ENCODE measurements at places on chromosomes 1 and 21. TPM values are rescaled to one million over a fixed set of nuclear protein-coding genes. Genes with fewer than 3 reads are reported as not detected.

The S100A9 gene
- 2.3 TPM for total RNA-seq

The E2F2 gene
- 19.1 TPM for total RNA-seq

The MAP3K21 gene
- 2.8 TPM for total RNA-seq

The AJAP1 gene
- total RNA-seq, result not detected

DNA sequence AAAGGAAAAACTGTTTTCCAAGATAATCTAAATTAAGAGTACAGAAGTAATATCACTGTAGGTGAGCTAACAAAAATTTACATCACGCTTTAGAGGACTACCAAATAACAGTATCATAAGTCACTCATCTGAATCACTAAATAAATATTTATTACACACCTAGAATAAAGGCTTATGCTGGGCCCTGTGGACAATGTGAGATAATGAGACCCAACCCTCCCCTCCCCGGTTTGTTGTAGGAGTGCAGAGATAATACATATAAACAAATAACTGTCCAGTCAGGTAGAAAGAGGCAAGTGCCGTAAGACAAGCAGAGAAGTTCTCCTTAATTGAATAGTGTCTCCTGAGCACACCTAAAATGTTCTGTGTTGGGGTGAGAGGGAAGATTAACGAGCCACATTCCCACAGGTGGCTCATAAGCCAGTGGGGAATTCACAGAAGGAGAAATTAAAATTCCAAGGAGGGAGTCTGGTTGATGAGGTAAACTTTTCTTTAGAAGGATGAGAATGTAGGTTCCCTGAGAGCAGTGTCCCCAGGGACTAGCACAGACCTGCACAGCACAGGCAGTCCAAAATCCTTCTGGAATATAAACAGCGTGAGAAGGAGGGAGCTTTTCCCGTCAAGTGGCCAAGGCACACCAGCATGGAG, 241.4 kb downstream of the NFIA start:
- no peak for DNase-seq
- H3K4me3 ChIP-seq, result no peak overlapping the region
- H3K27ac ChIP-seq, result no peak overlapping the region
- no peaks in the 10 kb centered on the region for H3K4me1 ChIP-seq
- no peaks in the 10 kb centered on the region for H3K36me3 ChIP-seq

- H3K4me3 ChIP-seq, result no peak overlapping the region
- no peaks in the 10 kb centered on the region for H3K27me3 ChIP-seq
- no peak overlapping the region for H3K27ac ChIP-seq
- H3K36me3 ChIP-seq, result no peaks in the 10 kb centered on the region
- H3K4me1 ChIP-seq, result peaks cover 22% of the 10 kb centered on the region
Measured at GRCh38 chr21:15052459-15052763, 12.4 kb downstream of the NRIP1 start.

- peak overlapping the region; percentile 93 for H3K27ac ChIP-seq
- peak; percentile 4 for DNase-seq
- peak overlapping the region; percentile 89 for H3K4me3 ChIP-seq
- no peaks in the 10 kb centered on the region for H3K27me3 ChIP-seq
- H3K4me1 ChIP-seq, result peaks cover 37% of the 10 kb centered on the region
- peaks cover 9% of the 10 kb centered on the region for H3K36me3 ChIP-seq
Measured at GRCh38 chr1:145927916-145928643, 796 bp upstream of the RBM8A start.

GRCh38 chr1:233664804-233665574, 51.1 kb downstream of the KCNK1 start:
- no peaks in the 10 kb centered on the region for H3K27me3 ChIP-seq
- no peak for DNase-seq
- H3K4me3 ChIP-seq, result no peak overlapping the region
- H3K27ac ChIP-seq, result no peak overlapping the region

DNA sequence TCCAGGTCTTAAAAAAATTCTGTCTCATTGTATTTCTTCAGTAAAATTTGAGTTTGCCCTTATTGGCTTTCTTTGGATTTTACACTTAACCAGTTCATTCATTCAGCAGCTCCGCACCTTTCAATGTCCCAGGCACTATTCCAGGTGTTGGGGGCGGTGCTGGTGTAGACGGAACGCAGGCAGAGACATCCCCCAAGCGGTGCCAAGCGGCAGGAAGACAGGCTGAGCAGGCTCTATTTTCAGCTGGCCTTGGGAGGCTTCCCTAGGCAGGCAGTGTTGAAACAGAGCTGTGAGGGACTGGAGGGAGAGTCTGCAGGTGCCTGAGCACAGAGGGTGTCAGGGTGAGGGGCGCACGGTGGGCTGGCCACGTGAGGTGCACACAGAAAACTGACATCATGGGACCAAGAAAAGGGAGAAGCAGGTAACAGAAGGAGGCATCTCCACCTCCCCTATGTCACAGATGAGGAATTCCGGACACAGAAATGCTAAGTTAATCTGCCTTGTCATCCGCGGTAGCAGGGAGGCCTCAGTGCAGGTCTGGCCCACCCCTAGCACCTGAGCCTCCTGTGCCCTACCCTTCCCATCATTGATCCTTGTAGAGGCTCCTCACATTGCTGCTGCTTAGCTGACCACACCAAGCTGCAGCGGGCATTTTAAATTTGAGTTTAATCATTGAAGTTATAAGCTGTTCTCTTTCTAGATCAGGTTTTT, 40.8 kb downstream of the SLC37A1 start:
- H3K4me3 ChIP-seq, result no peak overlapping the region
- no peak for DNase-seq
- H3K27me3 ChIP-seq, result no peaks in the 10 kb centered on the region
